ENCODE measurements at places on chromosomes 7 and 10. TPM values are rescaled to one million over a fixed set of nuclear protein-coding genes. Genes with fewer than 3 reads are reported as not detected.

- DNase-seq: no peak
Observed at GRCh38 chr10:3911713-3912442, 126.9 kb upstream of the KLF6 start.

Gene IRF5
- 2.3 TPM for total RNA-seq

Gene NODAL
- total RNA-seq: not detected

- no peak for DNase-seq
Observed at GRCh38 chr7:1956611-1957470, 275.9 kb downstream of the MAD1L1 start.

DNA sequence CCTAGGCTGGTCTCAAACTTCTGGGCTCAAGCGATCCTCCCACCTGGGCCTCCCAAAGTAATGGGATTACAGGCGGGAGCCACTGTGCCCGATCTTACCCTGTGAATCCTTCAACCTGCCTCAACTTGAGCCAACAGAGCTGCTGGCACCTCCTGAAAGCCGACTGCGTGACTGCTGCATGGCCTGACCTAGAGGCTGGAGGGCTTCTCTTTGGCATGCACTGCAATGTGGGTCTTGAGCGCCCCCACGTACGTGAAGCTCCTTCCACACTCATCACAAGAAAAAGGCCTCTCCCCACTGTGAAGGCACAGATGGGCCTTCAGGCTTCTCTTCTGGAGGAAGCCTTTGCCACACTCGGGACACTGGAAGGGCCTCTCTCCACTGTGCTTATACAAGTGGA is 12.9 kb upstream of the ZNF786 start:
- no peak for DNase-seq

- DNase-seq: no peak
Observed at GRCh38 chr7:159115601-159116501, 28.8 kb downstream of the VIPR2 start.

GRCh38 chr10:31621733-31622132 is 302.7 kb downstream of the ZEB1 start:
- DNase-seq: no peak

GRCh38 chr7:37832194-37832593 is 16.2 kb upstream of the NME8 start:
- no peak for DNase-seq

Gene CPEB3
- total RNA-seq: 2.5 TPM

- DNase-seq: no peak
Observed at GRCh38 chr7:68547799-68548198, 1050.5 kb upstream of the AUTS2 start.

GRCh38 chr10:61335359-61335758 is 117.8 kb downstream of the TMEM26 start:
- no peak for DNase-seq

Gene ANXA8L1
- not detected for total RNA-seq

DNA sequence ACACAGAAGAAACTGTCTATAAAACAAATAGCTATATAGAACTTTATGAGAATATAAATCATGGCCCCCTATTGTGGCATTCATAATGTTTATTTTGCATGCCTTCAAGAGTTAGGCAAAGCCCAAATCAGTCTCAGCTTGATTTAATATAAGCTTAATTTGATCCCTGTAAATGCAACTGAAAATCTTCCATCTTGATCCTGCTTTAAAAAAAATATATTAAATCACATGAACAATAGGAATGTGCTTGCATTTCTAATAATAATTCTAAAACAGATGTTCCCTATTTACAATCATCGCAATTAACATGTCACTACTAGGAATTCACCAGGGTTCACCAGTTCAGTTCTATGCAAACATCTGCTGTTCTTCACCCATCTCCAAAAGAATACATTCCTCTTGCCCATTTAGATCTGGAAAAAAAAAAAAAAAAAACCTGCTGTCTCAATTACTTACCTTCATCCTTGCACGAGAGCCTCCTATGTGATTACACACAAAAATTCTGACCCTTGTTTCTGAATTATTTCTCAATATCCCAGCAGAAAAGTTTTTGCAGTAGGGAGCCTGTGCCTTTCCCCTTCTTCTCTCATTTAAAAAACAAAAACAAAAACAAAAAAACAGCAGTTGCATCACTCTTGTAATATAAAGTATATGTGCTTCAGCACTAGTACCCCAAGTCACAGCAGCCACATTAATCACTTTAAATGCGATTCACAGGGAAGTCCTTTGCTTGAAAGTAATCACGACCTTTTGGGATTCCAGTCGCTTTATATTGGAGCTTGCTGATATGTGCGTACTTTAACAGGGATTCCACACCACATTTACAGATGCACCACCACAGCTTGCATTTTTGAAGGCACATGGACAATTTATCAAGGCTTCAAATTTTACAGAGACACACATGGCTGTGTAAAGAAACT is 194.8 kb upstream of the KMT2E start:
- DNase-seq: no peak

Gene PRSS1
- not detected for total RNA-seq

Gene TMEM176A
- total RNA-seq: not detected

Gene LLCFC1
- total RNA-seq: not detected

GRCh38 chr7:128247640-128248194 is 6.6 kb downstream of the LEP start:
- no peak for DNase-seq

DNA sequence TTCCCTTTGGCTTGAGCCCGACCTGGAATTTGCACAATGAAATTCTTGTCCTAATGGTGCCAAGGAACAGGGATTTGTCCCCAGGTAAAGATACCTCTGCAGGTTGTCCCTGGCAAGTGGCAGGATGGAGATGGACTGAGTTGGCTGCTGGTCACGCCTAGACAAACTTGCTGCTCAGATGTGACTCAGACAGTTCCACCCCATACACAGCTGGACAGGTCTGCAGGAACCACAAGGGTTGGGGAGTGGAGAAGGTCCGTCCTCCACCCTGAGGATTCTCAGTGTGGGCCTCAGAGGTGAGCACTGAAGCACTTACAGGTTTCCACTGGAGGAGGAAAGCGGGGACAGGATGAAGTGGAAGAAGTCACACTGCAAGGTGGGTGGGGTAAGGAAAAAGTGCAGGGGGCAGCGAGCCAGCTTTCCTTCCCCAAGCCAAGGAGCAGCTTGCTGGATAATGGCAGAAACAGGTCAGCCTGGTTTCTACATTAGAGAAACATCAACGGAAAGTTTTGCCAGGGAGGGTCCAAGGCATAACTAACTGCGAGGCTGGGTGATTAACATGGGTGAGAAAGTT is 20.5 kb downstream of the ITPRIP start:
- no peak for DNase-seq

Gene SPRN
- not detected for total RNA-seq

GRCh38 chr10:34728361-34728760 is 86.7 kb downstream of the PARD3 start:
- no peak for DNase-seq

GRCh38 chr10:5620966-5621365 is 45.4 kb downstream of the ASB13 start:
- no peak for DNase-seq

DNA sequence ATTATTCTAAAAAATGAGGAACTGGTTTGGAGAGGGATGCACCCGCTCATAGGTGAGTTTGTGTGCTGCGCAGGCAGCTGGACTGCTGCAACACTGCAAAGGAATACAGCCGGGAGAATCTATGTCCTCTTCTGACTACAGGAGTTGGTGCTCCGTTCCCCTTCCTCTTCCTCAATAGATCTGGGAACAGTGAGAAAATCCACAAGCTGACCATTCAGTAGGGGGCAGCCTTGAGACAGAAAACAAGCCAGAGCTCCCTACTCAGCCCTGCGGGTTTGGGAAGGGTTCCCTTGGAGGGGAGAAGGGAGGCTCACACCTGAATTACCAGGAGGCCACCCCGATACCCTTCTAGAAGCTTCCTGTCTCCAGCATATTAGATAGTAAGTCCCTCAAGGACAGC is 87.3 kb upstream of the FOXI2 start:
- no peak for DNase-seq

- no peak for DNase-seq
Observed at GRCh38 chr7:104136981-104137380, 70.8 kb downstream of the ORC5 start.

- DNase-seq: no peak
Observed at GRCh38 chr10:10326116-10326515, 691.6 kb upstream of the CELF2 start.

All from naive thymus-derived CD8-positive, alpha-beta T cell (primary cell).